Upper lobe of left lung (tissue), 6 donors: ENCODE measurements at places on chromosomes 12 and 14.

DNA sequence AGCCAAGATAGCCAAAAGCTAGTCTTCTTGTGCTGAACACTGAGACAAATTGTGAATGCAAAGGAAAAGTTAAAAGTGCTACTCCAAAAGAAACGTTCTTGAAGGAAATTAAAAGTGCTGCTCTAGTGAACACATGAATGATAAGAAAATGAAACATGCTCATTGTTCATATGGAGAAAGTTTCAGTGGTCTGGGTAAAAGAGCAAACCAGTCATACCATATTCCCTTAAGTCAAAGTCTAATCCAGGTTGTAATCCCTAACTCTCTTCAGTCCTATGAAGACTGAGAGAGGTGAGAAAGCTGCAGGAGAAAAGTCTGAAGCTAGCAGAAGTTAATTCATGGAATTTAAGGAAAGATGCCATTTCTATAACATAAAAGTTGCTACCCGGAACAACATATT lies 121.5 kb downstream of the MNAT1 start:
- H3K4me1 ChIP-seq = no peaks in the 10 kb centered on the region
- H3K36me3 ChIP-seq = no peaks in the 10 kb centered on the region
- DNase-seq = no peak
- H3K27me3 ChIP-seq = no peaks in the 10 kb centered on the region
- no peak overlapping the region for H3K4me3 ChIP-seq

- no peaks in the 10 kb centered on the region for H3K4me1 ChIP-seq
- DNase-seq = no peak
- H3K27me3 ChIP-seq = no peaks in the 10 kb centered on the region
- no peak overlapping the region for H3K4me3 ChIP-seq
Measured at GRCh38 chr14:52399104-52399503, 85.0 kb downstream of the PTGER2 start.

DNA sequence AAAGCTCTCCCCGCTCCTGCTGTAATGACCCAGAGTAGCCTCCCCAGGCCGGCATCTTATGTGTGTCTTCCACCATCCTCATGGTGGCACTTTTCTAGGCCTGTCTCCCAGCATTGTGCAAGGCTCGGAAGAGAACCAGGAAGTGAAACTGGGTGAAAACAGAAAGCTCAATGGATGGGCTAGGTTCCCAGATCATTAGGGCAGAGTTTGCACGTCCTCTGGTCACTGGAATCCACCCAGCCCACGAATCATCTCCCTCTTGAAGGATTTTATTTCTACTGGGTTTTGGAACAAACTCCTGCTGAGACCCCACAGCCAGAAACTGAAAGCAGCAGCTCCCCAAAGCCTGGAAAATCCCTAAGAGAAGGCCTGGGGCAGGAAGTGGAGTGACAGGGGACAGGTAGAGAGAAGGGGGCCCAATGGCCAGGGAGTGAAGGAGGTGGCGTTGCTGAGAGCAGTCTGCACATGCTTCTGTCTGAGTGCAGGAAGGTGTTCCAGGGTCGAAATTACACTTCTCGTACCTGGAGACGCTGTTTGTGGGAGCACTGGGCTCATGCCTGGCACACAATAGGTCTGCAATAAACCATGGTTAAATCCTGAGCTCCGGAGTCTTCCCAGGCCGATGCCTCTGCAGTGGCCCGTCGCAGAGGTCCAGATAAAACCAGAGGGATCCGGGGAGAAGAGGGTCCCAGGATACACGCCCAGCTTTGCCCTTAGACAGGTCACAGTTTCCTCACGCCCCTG lies 15.6 kb downstream of the ACVRL1 start:
- no peak for DNase-seq
- peak overlapping the region; percentile 82 for H3K27ac ChIP-seq
- H3K4me1 ChIP-seq = peaks cover 59% of the 10 kb centered on the region
- H3K36me3 ChIP-seq = peaks cover 4% of the 10 kb centered on the region

GRCh38 chr14:39734306-39734705 lies 302.1 kb upstream of the FBXO33 start:
- H3K4me3 ChIP-seq = no peak overlapping the region
- DNase-seq = no peak
- no peaks in the 10 kb centered on the region for H3K36me3 ChIP-seq
- H3K27me3 ChIP-seq = no peaks in the 10 kb centered on the region
- H3K27ac ChIP-seq = no peak overlapping the region

GRCh38 chr12:61523276-61523992 lies 736.8 kb upstream of the USP15 start:
- H3K36me3 ChIP-seq = no peaks in the 10 kb centered on the region
- no peak overlapping the region for H3K4me3 ChIP-seq
- H3K27me3 ChIP-seq = no peaks in the 10 kb centered on the region
- no peak for DNase-seq
- no peaks in the 10 kb centered on the region for H3K4me1 ChIP-seq
- H3K27ac ChIP-seq = no peak overlapping the region

DNA sequence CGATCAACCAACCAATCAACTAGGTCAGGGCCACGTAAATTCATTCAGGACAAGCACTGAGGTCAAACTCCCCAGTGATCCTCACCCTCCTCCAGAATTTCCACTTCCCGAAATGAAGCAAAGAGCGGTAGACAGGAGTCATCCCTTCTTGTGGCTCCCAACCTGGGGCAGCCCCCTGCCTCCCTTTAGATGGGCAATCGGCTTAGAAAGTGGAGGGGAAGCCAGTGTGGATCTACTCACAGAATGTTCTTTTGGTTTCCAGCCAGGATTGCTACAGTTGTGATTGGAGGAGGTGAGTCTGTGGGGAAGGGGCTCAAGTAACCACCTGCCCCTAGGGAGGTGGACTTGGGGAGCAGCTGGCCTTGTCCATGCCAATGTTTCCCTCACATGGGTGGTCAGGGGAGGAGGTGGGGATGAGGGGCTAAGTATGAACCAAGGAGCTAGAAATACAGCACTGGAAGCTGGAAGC lies 4.1 kb downstream of the IFI27 start:
- H3K4me3 ChIP-seq = no peak overlapping the region
- DNase-seq = no peak
- H3K27me3 ChIP-seq = no peaks in the 10 kb centered on the region
- peaks cover 7% of the 10 kb centered on the region for H3K36me3 ChIP-seq

DNA sequence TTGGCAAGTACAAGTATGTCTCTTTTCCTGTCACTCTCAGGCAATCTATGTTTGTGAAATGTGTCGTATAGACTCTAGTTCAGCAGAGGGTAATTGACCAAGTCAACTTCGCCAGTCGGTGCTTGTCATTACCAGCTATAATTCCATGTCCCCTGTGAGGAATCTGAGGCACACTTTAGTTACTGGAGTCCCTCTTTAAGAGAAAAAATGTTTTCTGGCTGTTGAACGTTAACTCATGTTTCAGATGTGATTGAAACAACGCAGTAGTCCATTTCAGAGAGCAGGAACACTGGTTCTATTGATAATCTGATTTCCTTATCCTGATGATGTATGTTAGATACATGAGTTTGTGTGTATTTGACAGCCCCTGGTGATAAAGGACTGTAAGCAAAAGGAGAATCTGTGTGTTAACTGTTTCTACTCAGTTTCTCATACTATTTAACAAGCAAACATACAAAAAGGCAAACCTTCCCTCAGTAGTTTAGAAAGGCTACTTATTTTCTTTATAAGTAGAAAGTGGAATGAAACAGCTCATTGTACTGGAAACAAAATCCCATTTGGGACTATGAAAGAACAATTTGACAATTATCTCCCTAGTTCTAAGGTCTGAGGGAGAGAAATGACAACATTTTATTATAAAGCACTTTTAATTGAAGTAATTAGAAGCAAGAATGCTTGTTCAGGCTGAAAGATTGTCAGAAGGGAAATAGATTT lies 161.1 kb upstream of the TRHDE start:
- no peaks in the 10 kb centered on the region for H3K27me3 ChIP-seq
- no peak for DNase-seq
- H3K27ac ChIP-seq = no peak overlapping the region
- H3K36me3 ChIP-seq = no peaks in the 10 kb centered on the region
- H3K4me3 ChIP-seq = no peak overlapping the region

- peak; percentile 9 for DNase-seq
- H3K4me1 ChIP-seq = peaks cover 5% of the 10 kb centered on the region
- no peaks in the 10 kb centered on the region for H3K36me3 ChIP-seq
- no peak overlapping the region for H3K4me3 ChIP-seq
- no peak overlapping the region for H3K27ac ChIP-seq
Measured at GRCh38 chr14:101076451-101077198, 173.1 kb upstream of the RTL1 start.

DNA sequence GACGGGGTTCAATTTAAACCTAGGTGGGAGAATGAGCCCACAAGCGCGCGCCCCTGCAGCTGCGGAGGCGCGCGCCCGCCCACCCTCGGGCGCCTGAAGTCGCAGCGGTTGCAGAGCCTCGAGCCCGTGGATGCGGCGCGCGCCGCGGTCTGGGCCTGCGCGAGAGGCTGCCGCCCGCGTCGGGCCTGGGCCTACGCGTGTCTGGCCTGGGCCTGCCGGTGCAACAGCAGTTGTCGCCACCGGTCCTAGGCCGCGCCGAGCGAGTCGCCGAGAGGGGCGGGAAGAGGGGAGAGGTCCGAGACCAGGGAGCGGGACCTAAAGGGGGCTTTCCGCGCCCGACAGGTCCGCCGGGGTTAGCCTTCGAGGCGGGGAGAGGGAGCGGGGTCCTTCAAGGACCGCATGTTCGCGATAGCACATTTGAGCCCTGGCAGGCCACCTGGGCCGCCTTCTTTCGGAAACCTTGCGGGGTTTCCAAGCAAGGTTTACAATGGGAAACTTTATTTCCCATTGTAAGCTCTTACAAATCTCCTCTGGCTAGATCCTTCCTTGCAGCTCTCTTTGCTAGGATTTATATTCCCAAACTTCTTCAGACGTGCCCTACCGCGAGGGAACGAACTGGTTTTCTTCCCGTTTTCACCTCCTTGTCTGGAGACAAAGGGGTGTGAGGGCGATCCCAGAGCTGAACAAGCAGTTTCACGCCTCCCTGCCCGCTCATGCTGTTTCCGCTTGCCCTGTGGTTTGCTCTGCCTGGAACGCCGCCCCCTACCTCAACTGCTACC lies 6.8 kb downstream of the SIX6 start:
- peaks cover 24% of the 10 kb centered on the region for H3K27me3 ChIP-seq
- H3K4me1 ChIP-seq = peaks cover 22% of the 10 kb centered on the region
- no peaks in the 10 kb centered on the region for H3K36me3 ChIP-seq
- no peak overlapping the region for H3K4me3 ChIP-seq

- peak; percentile 56 for DNase-seq
- H3K27me3 ChIP-seq = no peaks in the 10 kb centered on the region
- no peaks in the 10 kb centered on the region for H3K4me1 ChIP-seq
- peak overlapping the region; percentile 2 for H3K27ac ChIP-seq
- no peaks in the 10 kb centered on the region for H3K36me3 ChIP-seq
Measured at GRCh38 chr12:27861428-27862167, 81.6 kb upstream of the MANSC4 start.

DNA sequence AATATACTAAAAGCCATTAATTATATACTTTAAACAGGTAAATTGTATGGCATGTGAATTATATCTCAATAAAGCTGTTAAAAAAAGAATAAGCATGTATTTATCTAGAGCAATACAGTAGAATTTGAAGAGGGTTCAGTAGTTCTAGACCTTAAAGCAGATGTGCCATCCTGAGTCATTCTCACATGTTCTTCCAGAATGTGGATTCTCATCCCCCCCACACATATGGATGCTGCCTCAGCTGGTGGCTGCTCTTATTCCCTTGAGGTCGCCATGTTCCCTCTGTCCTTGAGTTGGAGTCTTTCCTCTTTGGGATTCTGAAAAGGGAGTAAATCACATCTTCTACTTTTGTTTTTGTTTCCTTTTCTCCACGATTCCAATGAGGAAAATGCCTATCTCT lies 321.3 kb downstream of the AEBP2 start:
- H3K36me3 ChIP-seq = no peaks in the 10 kb centered on the region
- H3K4me1 ChIP-seq = no peaks in the 10 kb centered on the region
- DNase-seq = no peak
- H3K27me3 ChIP-seq = no peaks in the 10 kb centered on the region

DNA sequence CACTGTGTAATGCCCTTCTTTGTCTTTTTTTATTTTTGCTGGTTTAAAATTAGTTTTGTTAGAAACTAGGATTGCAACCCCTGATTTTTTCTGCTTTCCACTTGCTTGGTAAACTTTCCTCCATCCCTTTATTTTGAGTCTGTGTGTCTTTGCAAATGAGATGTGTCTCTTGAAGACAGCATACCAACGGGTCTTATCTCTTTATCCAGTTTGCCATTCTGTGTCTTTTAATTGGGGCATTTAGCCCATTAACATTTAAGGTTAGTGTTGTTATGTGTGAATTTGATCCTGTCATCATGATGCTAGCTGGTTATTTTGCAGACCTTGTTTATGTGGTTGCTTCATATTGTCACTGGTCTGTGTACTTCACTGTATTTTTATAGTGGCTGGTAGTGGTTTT lies 43.5 kb upstream of the LALBA start:
- no peaks in the 10 kb centered on the region for H3K36me3 ChIP-seq
- no peaks in the 10 kb centered on the region for H3K27me3 ChIP-seq
- H3K4me1 ChIP-seq = no peaks in the 10 kb centered on the region
- no peak overlapping the region for H3K27ac ChIP-seq

DNA sequence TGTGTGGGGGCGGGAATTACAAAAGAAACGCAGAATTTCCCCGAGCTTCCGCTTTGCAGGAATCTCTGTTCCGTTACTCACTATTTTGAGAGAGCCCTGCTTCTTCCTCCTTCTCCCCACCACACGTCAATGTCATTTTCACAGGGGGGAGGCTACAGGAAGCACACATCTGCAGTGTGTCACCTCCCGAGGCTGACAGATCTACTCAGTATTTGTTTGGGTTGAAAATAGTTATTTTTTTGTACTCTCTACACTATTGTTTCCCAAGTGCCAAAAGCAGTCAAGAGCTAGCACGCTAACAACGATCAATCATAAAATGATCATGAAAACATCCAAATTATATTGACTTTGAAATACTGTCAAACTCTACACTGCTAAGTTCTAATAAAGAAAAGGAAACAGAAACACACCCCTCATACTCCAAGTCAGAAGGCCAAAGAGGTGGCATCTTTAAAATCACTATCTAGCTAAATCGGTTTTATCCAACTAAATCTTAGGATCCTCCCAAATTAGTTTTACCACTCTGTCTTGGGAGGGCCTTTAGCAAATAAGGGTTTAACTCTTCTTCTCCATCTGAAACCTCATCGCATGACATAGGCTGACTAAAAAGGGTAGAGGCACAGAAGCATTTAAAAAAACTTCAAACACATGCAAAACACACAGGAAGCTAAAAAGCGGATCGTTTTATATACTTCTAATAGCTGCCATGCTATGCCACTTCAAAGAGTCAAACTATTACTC lies 51.8 kb downstream of the FOXN3 start:
- no peak overlapping the region for H3K4me3 ChIP-seq
- H3K27me3 ChIP-seq = no peaks in the 10 kb centered on the region
- H3K4me1 ChIP-seq = peaks cover 41% of the 10 kb centered on the region
- peak overlapping the region; percentile 20 for H3K27ac ChIP-seq

DNA sequence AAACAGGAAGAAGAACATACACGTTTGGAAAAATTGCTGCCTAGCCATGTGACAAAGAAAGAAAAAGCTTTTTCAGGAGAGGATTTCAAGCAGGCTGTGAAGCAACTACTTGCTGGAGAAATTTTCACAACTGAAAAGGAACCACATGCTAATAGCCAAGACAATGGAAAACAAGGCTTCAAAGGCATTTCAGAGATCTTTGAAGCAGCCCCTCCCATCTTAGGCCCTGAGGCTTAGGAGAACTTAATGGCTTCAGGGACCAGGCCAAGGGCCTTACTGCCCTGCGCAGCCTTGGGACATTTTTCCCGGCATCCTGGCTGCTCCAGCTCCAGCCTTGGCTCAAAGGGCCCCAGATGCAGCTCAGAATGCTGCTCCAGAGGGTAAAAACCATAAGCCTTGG lies 255.9 kb upstream of the ARID2 start:
- no peaks in the 10 kb centered on the region for H3K27me3 ChIP-seq
- H3K27ac ChIP-seq = no peak overlapping the region
- no peaks in the 10 kb centered on the region for H3K36me3 ChIP-seq
- no peaks in the 10 kb centered on the region for H3K4me1 ChIP-seq
- H3K4me3 ChIP-seq = no peak overlapping the region
